ENCODE measurements at places on chromosomes 2 and 18.

DNA sequence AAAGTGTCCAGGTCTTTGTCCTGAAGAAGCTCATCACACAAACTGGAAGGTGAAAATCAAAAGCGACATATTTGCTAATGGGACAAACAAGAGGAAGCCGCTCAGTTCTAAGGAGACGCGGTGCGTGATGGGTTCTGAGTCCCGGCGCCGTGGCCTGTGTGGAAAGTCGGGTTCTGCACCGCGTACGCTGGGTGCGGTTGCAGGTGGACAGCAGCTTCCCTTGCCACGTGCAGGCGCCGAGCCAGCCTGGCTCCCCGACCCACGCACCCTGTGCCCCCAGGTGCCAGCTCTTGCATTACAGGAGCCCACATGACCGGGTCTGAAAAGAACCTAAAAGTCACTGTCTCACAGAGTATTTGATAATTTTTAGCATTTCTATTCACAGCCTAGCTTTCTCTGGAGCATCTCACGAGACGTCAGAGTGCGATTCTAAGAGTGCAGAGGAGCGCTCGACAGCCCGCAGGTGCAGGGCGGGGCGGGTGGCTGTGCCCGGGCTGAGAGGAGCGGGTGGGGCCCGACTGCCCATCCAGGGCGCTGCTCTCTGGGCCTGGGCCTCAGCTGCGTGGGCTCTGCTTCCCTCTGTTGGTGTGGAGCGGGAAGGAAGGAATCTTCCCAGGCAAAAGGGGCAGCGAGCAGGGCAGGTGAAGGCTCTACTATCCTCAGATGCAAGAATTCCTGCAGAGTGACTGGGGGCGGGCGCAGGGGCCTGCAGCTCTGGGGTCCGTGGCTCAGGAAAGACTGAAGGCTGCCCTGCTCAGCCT lies 39.4 kb downstream of the MYT1L start:
- peak; percentile 30 for DNase-seq

DNA sequence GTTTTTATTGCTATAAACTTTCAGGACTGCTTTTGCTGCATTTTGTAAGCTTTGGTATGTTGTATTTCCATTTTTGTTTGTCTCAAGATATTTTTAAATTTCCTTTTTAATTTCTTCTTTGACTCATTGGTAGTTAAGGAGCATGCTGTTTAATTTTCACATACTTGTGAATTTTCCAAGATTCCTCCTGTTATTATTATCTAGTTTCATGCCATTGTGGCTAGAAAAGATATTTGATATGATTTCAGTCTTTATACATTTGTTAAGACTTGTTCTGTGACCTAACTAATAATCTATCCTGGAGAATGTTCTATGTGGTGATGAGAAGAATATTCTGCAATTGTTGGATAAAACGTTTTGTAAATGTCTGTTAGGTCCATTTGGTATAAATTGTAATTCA lies 62.1 kb downstream of the NUP35 start:
- DNase-seq, result no peak

DNA sequence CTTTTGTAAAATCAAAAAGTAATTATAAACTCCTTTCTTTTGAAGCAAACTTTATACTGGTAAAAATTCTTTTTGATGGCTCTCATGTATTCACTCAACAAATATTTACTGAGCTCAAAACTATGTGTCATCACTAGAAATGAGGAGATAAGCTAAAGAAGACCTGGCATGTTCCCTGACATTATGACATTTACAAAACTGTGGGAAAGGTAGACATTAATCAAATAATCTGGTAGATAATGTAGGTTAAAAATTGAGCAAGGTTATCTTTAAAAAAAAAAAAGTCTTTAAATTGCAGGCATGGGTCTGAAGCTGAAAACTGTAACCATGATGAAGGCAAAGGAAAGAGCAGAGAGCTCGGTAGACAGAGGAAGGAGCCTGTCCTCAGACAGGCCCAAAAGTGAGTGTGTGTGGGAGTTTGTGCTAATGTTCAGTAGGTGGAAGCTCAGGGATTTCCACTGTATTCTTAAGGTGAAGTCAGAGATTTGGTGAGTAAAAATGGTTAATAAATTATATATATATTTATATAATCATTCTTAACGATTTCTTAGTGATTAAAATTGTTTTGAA lies 612.9 kb downstream of the LRP1B start:
- DNase-seq, result no peak

DNA sequence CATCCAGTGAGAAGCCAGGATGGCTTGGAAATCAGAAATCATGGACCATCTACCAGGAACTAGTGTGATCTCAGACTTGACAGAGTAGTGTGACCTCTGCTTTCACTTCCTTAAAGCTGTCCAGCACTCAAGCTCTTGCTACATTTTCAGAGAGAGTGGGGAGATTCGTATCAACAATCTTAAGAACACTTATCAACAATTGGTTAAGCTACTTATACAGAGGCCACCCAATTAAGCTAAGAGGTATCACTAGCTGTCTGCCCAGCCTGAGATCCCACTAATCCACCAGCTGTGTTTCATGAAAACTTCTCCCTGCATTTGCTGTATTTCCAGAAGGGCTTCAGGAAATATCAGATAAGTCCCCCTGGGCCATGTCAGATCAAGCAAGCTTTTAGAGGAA lies 4.2 kb downstream of the RPRM start:
- no peak for DNase-seq

DNA sequence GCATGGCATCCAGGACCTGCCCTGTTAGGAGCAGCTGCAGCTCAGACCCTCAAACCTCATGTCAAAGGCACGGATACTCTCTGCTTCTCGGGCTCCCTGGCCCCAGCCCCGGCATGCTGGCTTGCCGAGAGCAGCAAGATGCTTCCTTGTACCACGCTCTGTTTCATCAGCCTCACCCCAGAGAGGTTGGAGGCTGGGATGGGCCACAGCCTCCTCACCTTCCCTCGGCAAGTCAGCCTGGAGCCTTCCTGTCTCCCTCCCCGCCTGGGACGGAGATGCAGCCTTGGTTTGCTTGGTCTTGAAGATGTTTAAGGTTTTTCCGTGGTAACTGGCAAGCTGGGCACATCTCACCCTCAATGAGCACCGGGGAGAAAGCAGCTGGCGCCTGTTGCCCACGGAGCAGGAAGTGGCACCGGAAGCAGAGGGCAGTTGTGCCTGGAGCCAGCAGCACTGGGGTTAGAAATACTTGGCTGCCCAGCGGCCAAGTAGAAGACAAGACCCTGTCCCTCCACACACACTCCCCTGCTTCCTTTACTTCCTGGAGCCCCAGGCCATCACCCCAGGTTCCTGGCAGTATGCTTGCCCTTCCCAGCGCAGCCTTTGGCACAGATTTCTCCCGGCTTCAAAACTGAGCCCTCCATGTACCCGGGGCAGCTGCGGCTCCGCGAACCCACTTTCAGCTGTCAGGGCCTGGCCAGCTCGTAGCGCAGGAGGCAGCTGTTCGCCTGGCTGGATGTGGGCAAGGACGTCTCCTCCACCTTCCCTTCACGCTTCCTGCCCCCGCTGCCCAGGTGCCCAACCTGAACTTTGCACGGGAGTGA lies 17.4 kb downstream of the FBLN7 start:
- DNase-seq, result no peak

- no peak for DNase-seq
These were observed 61.7 kb downstream of the CCDC88A start for GRCh38 chr2:55357927-55358326.

GRCh38 chr2:174510583-174511189 lies 23.9 kb upstream of the GPR155 start:
- DNase-seq, result peak; percentile 36

GRCh38 chr18:78564518-78564917 lies 415.1 kb upstream of the SALL3 start:
- no peak for DNase-seq

GRCh38 chr2:67374481-67374880 lies 22.7 kb upstream of the ETAA1 start:
- DNase-seq, result peak; percentile 50

- no peak for DNase-seq
These were observed 142.0 kb upstream of the MMADHC start for GRCh38 chr2:149729586-149729985.

GRCh38 chr2:234771176-234771575 lies 180.6 kb upstream of the SH3BP4 start:
- DNase-seq, result no peak
